ENCODE measurements at places on chromosomes 12 and 14. TPM values are rescaled to one million over a fixed set of nuclear protein-coding genes. Genes with fewer than 3 reads are reported as not detected.

GRCh38 chr14:101810897-101811621 is 49.5 kb downstream of the PPP2R5C start:
- no peak for DNase-seq

Gene ZNF219
- 12.9 TPM for total RNA-seq

Gene CARMIL3
- total RNA-seq: 0.48 TPM

Gene MYF6
- total RNA-seq: not detected

DNA sequence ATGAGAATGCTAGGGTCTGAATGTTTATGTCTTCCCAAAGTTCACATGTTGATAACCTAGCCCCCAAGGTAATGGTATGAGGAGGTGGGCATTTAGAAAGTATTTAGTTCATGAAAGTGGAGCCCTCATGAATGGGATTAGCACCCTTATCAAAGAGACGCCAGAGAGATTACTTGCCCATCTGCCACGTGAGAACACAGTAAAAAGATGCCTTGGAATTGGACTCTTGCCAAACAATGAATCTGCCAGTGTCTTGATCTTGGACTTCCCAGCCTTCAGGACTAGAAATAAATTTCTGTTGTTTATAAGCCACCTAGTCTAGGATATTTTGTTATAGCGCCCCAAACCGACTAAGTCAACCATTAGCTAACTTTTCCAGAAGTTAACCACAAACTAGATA is 92.0 kb upstream of the SLC38A4 start:
- DNase-seq: no peak

- no peak for DNase-seq
Observed at GRCh38 chr12:66240096-66240820, 51.2 kb downstream of the IRAK3 start.

Gene POC1B
- total RNA-seq: 28.5 TPM

GRCh38 chr12:127063339-127064072 is 1203.5 kb upstream of the TMEM132C start:
- no peak for DNase-seq

Gene CDK2
- 19.0 TPM for total RNA-seq

DNA sequence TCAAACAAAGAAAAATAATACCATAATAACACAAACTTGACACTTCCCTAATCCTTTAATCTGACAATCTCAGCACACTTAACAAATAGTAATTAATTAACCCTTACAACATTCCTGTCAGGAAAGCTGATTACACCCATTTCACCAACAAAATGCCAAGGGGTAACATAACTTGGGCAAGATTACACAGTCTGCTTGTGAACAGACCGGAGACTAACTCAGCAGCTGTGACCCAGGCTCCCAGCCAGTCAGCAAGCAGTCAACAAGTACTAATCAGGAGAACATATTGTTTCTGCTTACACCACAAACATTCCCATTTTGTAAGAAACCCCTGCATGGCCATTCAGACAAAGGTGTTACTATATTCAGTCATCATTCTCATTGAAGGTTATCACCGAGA is 592.5 kb upstream of the FLRT2 start:
- DNase-seq: no peak

DNA sequence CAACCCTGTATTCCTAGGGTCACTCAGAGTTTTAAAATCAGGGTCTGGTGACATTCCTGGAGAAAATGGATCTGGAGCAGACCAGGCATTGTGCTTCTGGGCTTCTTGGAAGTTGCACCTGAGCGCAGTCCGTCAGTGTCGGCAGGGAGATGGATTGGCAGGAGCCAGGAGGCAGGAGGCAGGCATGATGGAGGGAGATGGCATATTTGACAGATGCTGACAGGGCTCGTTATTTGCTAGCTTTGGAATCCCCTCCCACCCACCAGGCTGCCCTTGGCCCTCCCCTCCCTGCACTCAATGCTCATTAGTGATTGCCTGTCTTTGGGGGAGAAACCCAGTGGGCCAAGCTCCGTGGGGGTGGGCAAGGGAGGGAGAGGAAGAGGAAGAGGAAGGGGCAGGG is 4.7 kb downstream of the CISTR start:
- DNase-seq: no peak

DNA sequence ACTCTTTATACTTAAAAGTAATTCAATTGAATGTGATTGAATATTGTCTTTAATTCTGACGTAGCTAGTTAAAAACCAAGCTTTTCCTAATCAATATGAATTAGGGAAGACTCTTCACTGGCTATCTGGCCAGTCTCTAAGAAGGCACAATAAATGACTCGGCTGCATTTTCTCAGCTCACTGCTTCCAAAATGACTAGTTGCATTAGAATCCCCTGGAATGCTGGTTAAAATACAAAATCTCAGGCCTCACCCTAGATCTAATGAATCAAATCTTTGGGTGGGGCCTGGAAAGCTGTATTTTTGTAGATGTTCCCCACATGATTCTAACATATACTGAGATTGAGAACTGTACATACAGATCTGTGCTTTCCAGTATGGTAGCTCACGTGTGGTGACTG is 242.1 kb downstream of the CHST11 start:
- no peak for DNase-seq

GRCh38 chr12:42270596-42270995 is 32.5 kb upstream of the YAF2 start:
- no peak for DNase-seq

DNA sequence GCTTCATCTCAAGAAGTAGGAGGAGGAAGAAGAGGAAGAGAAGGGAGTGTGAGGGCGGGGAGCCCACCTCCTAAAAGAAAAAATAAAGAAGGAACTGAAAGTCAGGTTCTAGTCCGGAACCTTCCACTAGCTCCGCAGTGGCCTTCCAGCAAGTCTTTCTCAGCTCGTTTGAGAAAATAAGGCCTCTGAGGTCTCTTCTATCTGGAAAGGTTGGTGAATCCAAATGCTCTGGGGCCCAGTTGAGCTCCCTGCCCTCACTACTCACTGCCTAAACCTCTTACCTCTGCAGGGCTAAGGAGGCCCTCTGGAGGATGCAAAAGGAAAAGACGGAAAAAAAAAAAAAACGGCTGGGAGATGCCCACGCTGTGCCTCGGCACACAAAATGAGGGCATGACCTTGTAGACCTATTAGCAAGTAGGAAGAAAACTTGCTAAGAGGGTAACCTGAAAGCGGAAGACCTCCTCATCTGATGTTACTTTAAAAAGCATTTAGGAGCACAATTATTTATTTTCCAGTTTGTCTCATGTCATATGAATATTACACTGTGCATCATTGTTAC is 35.9 kb downstream of the FBLN5 start:
- no peak for DNase-seq

DNA sequence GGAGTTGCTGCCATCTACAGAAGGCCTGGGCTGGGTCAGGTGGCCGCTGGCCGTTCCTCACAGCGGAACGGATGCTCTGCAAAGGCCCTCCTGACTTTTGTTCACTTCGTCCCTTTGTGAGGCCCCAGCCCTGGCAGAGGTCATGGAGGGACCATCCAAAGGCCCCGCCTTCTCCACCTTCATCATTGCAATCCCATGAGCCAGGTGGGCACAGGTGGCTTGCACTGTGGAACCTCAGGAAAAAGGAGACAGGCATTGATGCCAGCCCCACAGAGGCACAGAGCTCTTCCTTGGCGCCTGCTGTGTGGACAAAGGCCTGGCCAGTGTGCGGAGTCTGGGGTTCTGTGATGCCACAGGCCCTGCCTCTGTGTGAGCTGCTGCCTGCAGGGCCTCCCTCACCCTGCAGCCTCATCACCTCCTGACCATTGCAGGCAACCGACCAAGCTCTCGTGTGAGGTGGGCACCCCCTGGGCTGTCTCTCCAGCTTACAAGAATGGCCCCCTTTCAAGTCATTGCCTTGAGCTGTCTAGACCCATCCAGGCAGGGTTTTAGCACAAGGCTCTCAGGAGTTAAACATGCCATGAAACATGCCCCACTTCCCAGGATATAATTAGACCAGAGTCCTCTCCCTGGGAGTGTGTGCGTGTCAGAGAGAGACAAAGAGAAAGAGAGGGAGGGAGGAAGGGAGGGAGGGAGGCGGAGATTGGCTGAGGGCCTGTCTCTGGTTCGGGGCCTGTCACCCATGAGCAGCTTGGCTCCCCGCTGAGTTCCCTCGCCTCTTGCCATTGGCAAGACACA is 19.3 kb downstream of the NFKBIA start:
- DNase-seq: peak; percentile 90

DNA sequence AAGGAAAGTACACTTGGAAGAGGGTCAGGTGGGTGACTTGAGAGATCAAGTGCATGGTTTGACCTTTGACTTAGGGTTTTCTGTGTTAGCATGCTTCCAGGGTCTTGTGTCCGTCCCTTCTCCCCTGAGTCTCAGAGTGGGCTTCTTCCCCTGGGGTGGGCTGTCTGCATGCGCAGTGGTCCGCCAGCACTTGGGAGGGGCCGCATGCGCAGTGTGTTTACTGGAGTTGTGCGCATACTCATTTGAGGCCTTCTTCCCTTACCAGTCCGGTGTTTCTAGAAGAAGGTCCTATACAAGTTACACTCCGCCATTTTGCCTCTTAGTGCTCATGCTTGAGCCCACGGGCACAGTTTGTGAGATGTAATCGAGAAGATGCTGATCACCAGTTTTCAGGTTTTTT is 58.5 kb downstream of the RIN3 start:
- DNase-seq: no peak

Gene VRTN
- not detected for total RNA-seq

Gene KIF5A
- 5.1 TPM for total RNA-seq

- no peak for DNase-seq
Observed at GRCh38 chr12:125412506-125412905, 347.3 kb downstream of the AACS start.

GRCh38 chr12:70354787-70355186 is 11.3 kb upstream of the KCNMB4 start:
- DNase-seq: no peak

- no peak for DNase-seq
Observed at GRCh38 chr12:95522692-95523091, 28.6 kb downstream of the USP44 start.

Gene ZDHHC22
- not detected for total RNA-seq

DNA sequence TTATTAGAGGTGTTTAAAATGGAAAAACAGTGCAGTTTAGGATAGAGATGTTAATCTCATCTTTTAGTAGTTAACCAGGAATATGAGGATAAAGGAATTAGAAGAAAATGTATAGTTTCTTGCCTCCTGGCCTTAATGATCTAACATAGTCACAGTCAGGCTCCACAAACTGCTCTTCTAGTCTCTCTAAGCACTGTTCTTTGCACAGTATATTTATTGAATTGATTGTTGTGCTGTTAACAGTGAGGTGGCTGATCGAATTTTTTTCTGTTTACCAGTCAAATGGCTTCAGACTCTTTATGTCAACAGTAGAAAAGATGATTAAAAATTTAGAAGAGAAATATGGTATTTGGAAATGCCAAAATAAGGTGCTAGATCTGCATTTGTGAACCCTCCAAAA is 37.8 kb downstream of the ATF7IP start:
- no peak for DNase-seq

Gene ERP27
- not detected for total RNA-seq

- DNase-seq: no peak
Observed at GRCh38 chr14:64673316-64673715, 30.9 kb upstream of the PLEKHG3 start.

GRCh38 chr12:123989168-123989567 is 16.2 kb downstream of the ZNF664 start:
- no peak for DNase-seq

- no peak for DNase-seq
Observed at GRCh38 chr14:88904864-88905263, 80.4 kb downstream of the TTC8 start.

Gene RNFT2
- total RNA-seq: not detected

Gene SMCO2
- not detected for total RNA-seq

DNA sequence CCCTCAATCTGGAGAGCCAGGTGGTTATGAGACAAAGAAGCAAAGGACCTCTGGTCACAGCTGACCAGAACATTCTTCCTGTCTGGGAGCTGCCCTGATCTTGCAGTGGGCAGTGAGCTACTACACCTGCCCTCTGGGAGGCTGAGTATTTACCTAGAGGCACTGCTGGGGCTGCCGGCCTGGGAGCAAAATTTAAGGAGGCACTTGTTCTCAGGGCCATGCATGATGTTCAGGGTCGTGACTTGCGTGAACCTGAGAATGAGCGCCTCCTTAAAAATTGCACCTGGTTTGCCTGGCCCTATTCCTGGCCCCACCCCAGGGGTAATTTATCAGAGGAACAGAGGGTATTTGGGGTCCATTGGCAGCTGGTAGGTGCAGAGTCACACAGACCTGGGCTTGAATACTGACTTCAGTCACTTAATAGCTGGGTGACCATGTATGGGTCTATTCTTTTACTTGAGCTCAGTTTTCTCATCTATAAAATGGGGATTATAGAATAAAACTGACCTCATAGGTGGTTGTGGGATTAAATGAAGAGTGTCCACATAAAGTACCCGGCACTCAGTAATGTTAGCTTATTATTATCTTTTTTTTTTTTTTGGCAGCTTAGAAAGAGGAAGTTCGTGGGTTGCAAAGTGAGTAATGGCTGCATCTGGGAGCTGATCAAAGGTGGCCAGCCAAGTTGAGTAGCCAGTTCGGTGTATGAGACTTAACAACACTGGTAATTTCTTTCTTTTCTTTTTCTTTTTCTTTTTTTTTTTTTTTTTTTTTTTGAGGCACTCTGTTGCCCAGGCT is 107.4 kb upstream of the MED13L start:
- no peak for DNase-seq

DNA sequence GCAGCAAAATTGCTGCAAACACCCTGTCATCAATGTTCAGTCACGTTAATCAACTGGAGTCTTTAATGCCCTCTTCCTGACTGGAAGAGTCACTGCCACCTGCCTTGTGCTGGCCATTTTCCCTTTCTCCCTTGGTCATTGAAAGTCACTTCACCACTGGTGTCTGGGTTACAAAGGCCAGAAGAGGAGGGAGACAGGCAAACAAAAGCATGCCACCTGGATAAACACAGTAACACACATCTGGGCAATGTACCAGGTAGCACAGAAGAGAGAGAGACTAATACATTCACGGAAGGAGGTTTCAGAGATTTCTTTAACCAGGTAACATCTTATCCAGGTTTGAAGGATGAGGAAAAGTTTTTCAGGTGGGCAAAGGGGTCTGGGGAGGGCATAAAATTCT is 32.7 kb downstream of the GPHB5 start:
- DNase-seq: no peak

GRCh38 chr12:52361553-52361952 is 5.7 kb downstream of the KRT85 start:
- no peak for DNase-seq

DNA sequence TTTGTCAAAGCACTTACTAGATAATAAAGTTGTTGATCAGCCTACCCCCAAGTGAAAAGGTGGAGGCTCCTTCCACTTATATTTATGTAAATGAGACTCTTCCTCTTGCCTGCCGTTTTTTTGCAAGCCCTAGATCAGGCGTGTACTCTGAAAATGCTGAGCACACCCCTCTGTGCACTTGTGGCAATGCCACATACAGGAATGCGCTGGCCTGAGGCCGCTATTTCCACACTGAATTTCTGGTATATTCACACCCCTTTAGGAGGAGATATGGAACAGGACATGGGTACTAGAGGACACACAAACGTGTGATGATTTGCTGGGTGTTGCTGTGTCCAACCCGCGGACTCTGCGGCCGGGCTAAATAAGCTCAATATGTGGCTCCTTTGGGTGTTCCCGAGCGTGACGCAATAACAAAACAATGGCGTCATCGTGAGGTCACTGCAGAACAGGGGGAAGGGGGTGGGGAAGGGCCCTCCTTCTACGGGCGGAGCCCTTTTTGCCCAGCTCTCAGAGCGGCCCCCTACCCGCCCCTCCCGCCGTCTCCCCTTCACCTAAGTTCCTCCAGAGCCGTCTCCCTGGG is 554 bp upstream of the TSPAN31 start:
- DNase-seq: peak; percentile 75

GRCh38 chr14:61503167-61503801 is 181.9 kb downstream of the PRKCH start:
- no peak for DNase-seq

GRCh38 chr12:1915082-1915968 is 3.1 kb downstream of the CACNA2D4 start:
- DNase-seq: no peak

GRCh38 chr12:68378872-68379606 is 46.9 kb upstream of the MDM1 start:
- DNase-seq: no peak
